Stimulated activated CD4-positive, alpha-beta T cell treated with anti-CD3 and anti-CD28 coated beads, TNF-alpha, amount 100 ng/mL, for 24 hours (primary cell): ENCODE measurements at places on chromosomes 2 and 18.

DNA sequence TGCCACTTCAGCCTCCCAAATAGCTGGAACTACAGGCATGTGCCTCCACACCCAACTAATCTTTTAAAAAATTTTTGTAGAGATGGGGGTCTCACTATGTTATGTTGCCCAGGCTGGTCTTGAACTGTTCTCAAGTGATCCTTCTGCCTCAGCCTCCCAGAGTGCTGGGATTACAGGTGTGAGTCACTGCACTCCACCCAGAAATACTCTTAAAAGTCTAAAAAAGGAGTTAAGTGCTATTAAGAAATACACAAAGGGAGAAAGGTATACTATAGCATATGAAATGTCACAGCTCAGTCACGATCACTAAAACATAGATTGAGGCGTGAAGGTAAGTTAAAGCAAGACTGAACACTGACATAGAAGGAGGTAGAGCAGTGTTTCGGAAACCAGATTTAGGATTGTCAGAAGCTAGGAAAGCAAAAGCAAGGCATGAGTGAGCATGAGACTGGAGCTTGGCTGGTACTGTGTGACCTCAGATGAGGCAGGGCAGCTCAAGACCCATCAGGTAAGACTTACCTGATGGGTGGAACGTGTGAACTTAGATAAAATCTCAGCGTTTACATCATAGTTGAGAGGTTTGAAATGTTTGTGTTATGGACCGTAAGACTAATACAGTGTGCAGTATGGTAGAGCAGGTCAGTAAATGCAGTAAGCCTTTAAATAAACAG is 9.2 kb downstream of the CCNYL1 start:
- DNase-seq, result no peak

DNA sequence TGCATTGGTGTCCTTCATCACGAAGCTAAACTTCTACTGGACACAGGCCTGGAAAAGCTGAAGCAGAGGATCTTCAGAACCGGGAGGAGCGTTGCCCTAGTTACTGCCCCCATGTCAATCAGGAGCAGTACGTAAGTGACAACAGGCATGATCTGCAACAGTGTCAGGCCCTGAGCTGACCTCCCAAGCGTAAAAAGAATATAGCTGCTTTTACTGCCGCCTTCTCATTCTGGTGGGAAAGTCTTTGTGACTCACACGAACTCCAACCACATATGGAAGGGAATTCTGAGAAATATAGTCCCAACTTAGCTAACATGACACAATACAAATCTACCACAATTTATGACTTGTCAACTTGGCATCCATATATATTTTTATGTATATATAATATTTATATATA is 1007.7 kb upstream of the CDH2 start:
- DNase-seq, result no peak

GRCh38 chr2:189285962-189286645 is 106.5 kb upstream of the COL5A2 start:
- no peak for DNase-seq

GRCh38 chr18:12296457-12296856 is 11.6 kb upstream of the TUBB6 start:
- no peak for DNase-seq

GRCh38 chr2:74387346-74387745 is 7.2 kb upstream of the DCTN1 start:
- no peak for DNase-seq

GRCh38 chr2:77443076-77443475 is 79.1 kb downstream of the LRRTM4 start:
- DNase-seq, result no peak

GRCh38 chr2:8615576-8616281 is 66.1 kb upstream of the ID2 start:
- DNase-seq, result no peak

DNA sequence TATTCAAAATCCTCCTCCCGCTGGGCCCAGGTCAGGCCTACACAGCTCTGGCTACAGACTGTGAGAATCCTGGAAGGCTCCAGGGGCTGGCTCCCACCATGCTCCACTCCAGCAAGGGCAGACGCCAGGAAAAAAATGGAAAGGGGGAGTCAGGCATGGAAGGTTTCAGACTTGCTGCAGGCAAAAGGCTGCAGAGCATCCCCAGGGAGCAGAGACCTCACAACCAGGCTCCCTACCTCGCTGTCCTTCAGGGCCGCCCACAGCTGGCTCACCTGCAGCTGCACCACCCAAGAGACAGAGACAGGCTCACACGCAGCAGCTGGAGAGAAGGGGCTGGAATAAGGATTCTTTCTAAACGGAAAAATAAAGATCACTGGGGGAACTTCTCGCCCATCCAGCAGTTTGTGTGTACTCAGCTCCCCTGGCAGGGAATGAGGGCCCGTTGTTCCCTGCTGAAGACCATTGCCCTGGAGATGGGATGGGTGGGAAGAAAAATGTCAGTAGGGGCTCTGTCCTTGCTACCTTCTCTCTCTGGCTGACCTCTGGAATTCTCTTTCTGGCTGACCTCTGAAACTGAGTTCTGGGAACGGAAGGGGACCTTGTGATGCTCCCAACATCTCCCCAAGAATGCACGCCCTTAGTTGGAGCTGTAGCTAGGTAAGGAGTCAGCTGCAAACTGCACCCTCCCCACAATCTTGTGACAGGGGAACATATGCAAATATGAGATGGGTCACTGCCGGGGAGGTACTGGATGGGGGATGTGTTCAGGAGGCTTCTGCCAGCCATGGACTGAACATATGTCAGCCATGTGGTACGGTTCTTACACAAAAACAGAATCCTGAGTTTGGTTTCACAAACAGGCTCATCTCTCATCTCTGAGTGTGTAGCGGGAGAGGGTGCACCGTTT is 34.5 kb downstream of the BCL2 start:
- DNase-seq, result no peak

- DNase-seq, result no peak
Observed at GRCh38 chr2:99472600-99472960, 17.2 kb downstream of the REV1 start.

DNA sequence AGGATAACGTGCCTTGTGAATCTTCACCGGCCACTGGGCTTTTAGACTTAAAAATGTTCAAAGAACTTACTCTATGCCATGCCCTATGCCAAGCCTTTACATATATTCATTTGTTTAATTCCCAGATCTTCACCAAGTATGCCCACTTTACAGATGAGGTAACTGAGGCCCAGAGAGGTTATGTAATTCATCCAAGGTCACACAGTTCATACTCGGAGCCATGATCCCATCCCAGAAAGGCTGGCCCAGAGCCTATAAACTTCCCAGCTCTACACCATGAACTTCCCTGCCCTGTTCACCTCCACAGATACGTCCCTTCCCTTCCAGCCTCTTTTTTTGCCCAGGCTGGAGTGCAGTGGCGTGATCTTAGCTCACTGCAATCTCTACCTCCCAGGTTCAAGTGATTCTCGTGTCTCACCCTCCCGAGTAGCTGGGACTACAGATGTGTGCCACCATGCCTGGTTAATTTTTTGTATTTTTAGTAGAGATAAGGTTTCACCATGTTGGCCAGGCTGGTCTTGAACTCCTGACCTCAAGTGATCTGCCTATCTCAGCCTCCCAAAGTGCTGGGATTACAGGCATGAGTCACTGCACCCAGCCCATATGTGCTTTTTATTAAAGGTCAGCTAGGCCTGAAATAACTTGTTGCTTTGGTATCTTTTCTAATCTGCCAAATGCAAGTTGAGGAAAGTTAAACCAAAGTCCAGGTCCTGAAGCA is 44.1 kb downstream of the MTHFD2 start:
- no peak for DNase-seq

DNA sequence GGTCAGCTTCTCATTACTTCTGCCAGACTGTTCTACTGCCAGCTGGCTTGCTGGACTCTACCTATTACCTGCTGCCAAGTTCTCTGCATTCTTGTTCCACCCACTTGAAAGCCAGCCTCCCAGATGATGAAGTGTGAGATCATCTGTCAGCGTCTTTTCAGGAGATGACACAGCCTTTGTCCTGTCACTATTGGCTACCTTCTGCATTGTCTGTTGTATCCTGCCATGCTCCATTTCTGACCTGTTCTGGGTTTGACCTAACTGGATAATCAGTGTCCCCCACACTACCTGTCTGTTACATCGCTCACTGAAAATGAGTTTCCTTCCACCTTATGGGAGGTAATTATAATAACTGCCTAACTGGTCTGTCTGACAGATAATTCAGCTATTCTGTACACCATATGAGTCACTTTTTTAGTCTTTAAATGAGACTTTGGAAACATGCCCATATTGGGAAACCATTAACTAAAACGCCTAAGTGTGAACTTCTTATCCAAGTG is 520.6 kb downstream of the METTL4 start:
- DNase-seq, result no peak

DNA sequence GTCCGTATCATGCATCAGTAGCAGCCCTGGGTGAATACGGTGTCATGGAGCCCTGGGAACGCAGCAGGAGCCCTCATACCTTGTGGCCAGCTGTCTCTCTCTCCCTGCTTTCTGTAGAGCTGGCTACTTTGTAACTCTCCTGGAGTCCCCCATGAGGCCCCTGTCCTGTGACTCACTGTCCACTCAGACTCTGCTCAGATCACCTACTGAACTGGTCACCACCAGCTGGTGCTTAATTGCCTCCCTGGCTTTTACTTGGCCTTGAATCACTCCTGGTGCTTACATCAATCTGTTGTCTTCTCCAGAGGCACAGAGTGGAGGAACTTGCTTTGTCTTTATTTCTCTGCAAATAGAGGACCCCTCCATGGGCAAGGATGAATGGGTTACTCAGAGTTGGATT is 172.7 kb downstream of the HRH4 start:
- DNase-seq, result no peak

- no peak for DNase-seq
Observed at GRCh38 chr2:146003337-146003736, 1483.4 kb upstream of the ZEB2 start.

GRCh38 chr2:185127412-185127811 is 529.1 kb downstream of the ZNF804A start:
- no peak for DNase-seq

GRCh38 chr18:51655327-51655698 is 457.8 kb upstream of the MEX3C start:
- no peak for DNase-seq

DNA sequence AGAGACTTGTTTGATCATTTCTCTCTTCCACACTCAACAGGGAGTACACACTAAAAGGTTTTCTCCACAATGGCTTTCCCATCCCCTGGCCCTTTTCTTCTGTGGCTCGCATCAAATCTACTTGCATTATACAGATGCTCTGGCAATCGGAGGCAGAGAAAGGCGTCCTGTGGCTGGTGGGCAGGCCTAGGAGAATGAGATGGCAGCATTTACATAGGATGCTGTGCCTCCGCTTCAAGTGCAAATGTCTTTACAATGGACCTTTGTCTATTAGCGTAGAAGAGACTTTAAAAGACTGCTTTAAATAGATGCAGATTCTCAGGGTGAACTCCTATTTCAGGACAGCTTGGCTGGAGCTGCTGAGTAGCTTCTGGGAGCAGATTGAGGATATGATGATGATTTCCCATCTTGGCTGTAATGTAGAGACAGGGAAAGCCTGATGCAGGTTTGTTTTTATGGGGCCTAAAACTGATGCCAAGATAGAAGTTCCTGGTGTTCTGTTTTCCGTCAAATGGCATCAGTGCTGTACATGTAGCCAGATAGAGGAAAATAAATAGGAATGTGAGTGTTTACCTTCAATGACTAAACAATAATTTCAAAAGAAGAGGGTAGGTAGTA is 423.4 kb downstream of the RND3 start:
- DNase-seq, result no peak

DNA sequence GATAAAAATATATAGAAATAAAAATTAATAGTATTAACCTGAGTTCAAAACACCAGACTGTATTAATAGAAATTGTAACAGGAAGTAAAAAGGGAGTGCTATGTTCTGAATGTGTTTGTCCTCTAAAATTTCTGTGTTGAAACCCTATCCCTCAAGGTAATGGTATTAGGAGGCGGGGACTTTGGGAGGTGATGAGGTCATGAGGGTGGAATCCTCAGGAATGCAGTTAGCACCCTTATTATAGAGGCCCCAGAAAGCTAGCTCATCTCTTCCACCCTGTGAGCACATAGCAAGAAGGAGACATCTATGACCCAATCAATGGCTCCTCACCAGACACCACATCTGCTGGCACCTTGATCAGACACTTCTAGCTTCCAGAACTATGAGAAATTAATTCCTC is 124.5 kb downstream of the CMPK2 start:
- DNase-seq, result no peak

DNA sequence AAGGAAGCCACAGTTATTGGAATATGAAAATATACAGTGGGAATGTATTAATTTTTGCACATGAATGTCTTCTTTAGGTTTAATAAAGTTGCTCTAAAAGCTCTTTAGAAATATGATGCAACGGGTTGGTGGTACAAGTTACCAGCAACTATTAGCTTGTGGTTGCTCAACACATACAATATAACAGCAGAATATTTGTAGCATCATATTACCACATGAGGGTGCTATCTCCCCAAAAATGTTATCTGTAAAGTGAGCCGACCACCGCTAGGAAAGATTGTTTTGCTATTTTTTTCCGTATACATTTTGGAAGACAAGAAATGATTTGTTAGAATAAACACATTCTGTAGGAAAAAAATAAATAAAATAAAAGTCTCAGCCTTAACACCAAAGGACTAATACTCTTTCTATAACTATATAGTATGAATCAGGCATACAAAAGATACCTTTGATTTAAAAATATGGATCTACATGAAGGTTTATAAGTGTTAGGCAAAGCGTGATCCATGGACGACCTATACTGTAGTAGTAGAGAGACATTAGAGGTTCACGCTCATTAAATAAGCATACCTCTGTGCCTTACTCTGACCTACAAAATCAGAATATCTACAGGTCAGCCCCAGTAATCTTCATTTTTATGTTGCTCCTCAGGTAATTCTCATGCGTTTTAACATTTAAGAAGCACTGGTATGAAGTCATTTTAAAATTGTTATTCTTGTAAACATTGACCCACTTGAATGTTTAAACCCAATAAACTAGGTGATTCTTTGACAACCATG is 1110.6 kb upstream of the ACVR2A start:
- DNase-seq, result no peak

GRCh38 chr2:13046557-13047165 is 329.9 kb downstream of the TRIB2 start:
- DNase-seq, result no peak

DNA sequence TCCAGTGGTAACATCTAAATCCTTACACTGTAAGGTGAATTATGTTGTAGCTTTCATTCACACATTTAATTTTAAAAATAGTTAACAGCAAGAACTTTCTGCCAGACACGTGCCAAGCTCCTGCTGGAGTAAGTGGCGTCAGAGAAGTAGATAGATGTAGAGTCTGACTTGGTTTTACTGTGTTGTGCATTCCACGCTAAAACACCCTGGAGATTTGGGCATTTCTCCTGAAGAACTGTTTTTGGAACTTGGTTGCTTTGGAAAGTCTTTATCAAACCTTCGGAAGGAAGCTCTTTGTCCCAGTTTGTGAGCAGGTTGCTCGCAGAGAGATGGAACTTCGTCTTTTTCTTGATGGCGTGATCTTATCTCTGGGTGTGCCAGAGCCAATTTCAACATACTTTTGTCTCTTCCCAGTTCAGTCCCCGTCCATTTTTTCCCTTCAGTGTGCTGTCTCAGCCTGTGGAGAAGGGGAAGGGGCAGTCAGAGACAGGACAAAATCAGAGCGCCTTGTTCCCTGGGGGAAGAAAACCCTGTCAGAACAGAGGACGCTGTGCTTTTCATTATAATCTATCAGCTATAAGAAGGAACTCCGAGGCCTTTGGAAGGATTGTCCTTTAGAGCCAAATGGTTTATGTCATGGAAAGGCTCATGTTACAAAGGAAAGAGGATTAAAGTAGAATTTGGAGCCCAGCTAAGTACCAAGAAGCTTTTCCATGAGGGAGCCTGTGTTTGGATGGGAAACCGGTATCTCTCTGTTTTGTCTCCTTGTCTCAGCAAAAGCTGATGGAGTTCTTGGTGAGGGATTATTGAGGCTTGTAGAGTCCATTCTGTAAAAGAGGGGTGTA is 18.9 kb downstream of the GRHL1 start:
- no peak for DNase-seq
